ENCODE measurements at places on chromosomes 2 and 18. TPM values are rescaled to one million over a fixed set of nuclear protein-coding genes. Genes with fewer than 3 reads are reported as not detected.

The FOXI3 gene
- total RNA-seq, result not detected

The GAD1 gene
- 0.18 TPM for total RNA-seq

The PIEZO2 gene
- 56.4 TPM for total RNA-seq

The TMEM18 gene
- total RNA-seq, result 12.9 TPM

The BOK gene
- total RNA-seq, result 51.2 TPM

The FNDC4 gene
- total RNA-seq, result 30.1 TPM

The CAVIN2 gene
- total RNA-seq, result 128 TPM

The GPAT2 gene
- 11.9 TPM for total RNA-seq

The MALL gene
- 21.3 TPM for total RNA-seq

The SERPINB4 gene
- not detected for total RNA-seq

The LRRTM1 gene
- total RNA-seq, result not detected

The SCN2A gene
- total RNA-seq, result under 0.01 TPM

The ROCK1 gene
- total RNA-seq, result 37.3 TPM

The CABLES1 gene
- total RNA-seq, result 22.7 TPM

The ZSWIM2 gene
- total RNA-seq, result not detected

The AQP12B gene
- not detected for total RNA-seq

The IL1R1 gene
- total RNA-seq, result 23.2 TPM

The AKAIN1 gene
- total RNA-seq, result not detected

The PROC gene
- not detected for total RNA-seq

The EIF2AK3 gene
- 17.5 TPM for total RNA-seq

The SRD5A2 gene
- total RNA-seq, result not detected

The LBX2 gene
- 1.4 TPM for total RNA-seq

The GREB1 gene
- 0.09 TPM for total RNA-seq

The TMEM178A gene
- total RNA-seq, result 0.56 TPM

The TRIM43 gene
- not detected for total RNA-seq

The GEN1 gene
- total RNA-seq, result 8.9 TPM

The EHD3 gene
- total RNA-seq, result 5.9 TPM

The HADHA gene
- 153 TPM for total RNA-seq

The PLCD4 gene
- 0.85 TPM for total RNA-seq

The METTL5 gene
- 54.0 TPM for total RNA-seq

The ABHD1 gene
- under 0.01 TPM for total RNA-seq

The LIMS4 gene
- total RNA-seq, result 19.5 TPM

The CLEC4F gene
- total RNA-seq, result not detected

The BCL2 gene
- total RNA-seq, result 2.2 TPM

The MOGAT1 gene
- total RNA-seq, result not detected

The FAM161A gene
- total RNA-seq, result 2.1 TPM

The CHST10 gene
- 11.5 TPM for total RNA-seq

The FAHD2B gene
- total RNA-seq, result 5.8 TPM

The PRKAG3 gene
- not detected for total RNA-seq

The MTERF4 gene
- 31.4 TPM for total RNA-seq

The TUBA3D gene
- total RNA-seq, result not detected

The C2orf78 gene
- not detected for total RNA-seq

The ADAM23 gene
- 18.4 TPM for total RNA-seq

The LINC00305 gene
- not detected for total RNA-seq

The CDK15 gene
- total RNA-seq, result not detected

The CD207 gene
- total RNA-seq, result under 0.01 TPM

The PLEK gene
- total RNA-seq, result 0.09 TPM

The UBXN4 gene
- total RNA-seq, result 60.8 TPM

The CCDC178 gene
- total RNA-seq, result not detected

The HOXD10 gene
- not detected for total RNA-seq

The TGFBRAP1 gene
- 23.8 TPM for total RNA-seq
